T-cell (primary cell): ENCODE measurements at places on chromosomes 16 and 17. TPM values are rescaled to one million over a fixed set of nuclear protein-coding genes. Genes with fewer than 3 reads are reported as not detected.

The UBFD1 gene
- 44.5 TPM for total RNA-seq

The TMIGD1 gene
- not detected for total RNA-seq

The LITAF gene
- 256 TPM for total RNA-seq

The SLC26A11 gene
- 123 TPM for total RNA-seq

The STX1B gene
- 3.9 TPM for total RNA-seq

The FBXO31 gene
- total RNA-seq: 55.6 TPM

The CD300E gene
- 0.38 TPM for total RNA-seq

The SLC12A3 gene
- total RNA-seq: 0.35 TPM

The ZNF385C gene
- total RNA-seq: 0.46 TPM

The VAT1L gene
- not detected for total RNA-seq

The KRTAP3-1 gene
- not detected for total RNA-seq

The PIK3R5 gene
- total RNA-seq: 210 TPM

The CCDC154 gene
- total RNA-seq: 6.5 TPM

The CBX8 gene
- total RNA-seq: 3.9 TPM

The SCARF1 gene
- 1.6 TPM for total RNA-seq

The KCNH4 gene
- 0.06 TPM for total RNA-seq

The TAOK1 gene
- 62.0 TPM for total RNA-seq

The TMEM114 gene
- total RNA-seq: not detected

The PLXDC1 gene
- 9.0 TPM for total RNA-seq

The CCL7 gene
- not detected for total RNA-seq

The VPS25 gene
- 38.7 TPM for total RNA-seq

The CRK gene
- 18.0 TPM for total RNA-seq

The COPZ2 gene
- 1.5 TPM for total RNA-seq

The FOXC2 gene
- total RNA-seq: not detected

The SKAP1 gene
- 140 TPM for total RNA-seq

The IL34 gene
- total RNA-seq: not detected

The FKBP10 gene
- 0.49 TPM for total RNA-seq

The KNOP1 gene
- 8.2 TPM for total RNA-seq

The IRX6 gene
- not detected for total RNA-seq

The TMEM92 gene
- not detected for total RNA-seq

The CCDC144A gene
- 22.3 TPM for total RNA-seq

The OR4D1 gene
- total RNA-seq: 2.2 TPM

The MCRIP1 gene
- 77.1 TPM for total RNA-seq

The USP43 gene
- 0.16 TPM for total RNA-seq

The P2RX5 gene
- 32.6 TPM for total RNA-seq

The AIPL1 gene
- total RNA-seq: not detected

The OR1F1 gene
- total RNA-seq: not detected

The LGALS9B gene
- not detected for total RNA-seq

The SPNS3 gene
- 4.9 TPM for total RNA-seq

The KRTAP2-3 gene
- total RNA-seq: not detected

The RTN4RL1 gene
- 0.43 TPM for total RNA-seq

The TMEM11 gene
- 22.9 TPM for total RNA-seq

The C17orf50 gene
- total RNA-seq: not detected

The CCL5 gene
- total RNA-seq: 298 TPM

The PABPN1L gene
- total RNA-seq: not detected

The JPH3 gene
- not detected for total RNA-seq

The PNMT gene
- total RNA-seq: 0.47 TPM

The RNF222 gene
- total RNA-seq: 0.15 TPM

The MEOX1 gene
- total RNA-seq: 2.9 TPM
